ENCODE measurements at places on chromosomes 12 and 14. TPM values are rescaled to one million over a fixed set of nuclear protein-coding genes. Genes with fewer than 3 reads are reported as not detected.

The GEMIN2 gene
- total RNA-seq = 22.1 TPM

The STRAP gene
- total RNA-seq = 144 TPM

The SMIM41 gene
- 0.16 TPM for total RNA-seq

The CHGA gene
- not detected for total RNA-seq

The KIF5A gene
- 3.4 TPM for total RNA-seq

The TMEM30B gene
- total RNA-seq = 0.46 TPM

GRCh38 chr14:58298477-58299400, at the start of gene ARID4A:
ARID4A (plus strand) TSS chr14:58298555; CDS start chr14:58299855, 1,300 bp downstream.
- H3K4me1 ChIP-seq = peaks cover 28% of the 10 kb centered on the region
- H3K4me3 ChIP-seq = peak within 1 kb of the TSS; percentile 100
- H3K27ac ChIP-seq = no peak within 1 kb of the TSS
- H3K36me3 ChIP-seq = peaks cover 47% of the 10 kb centered on the region
- peak; percentile 90 for DNase-seq
- no peaks in the 10 kb centered on the region for H3K27me3 ChIP-seq

GRCh38 chr12:110826592-110827200, 20.1 kb upstream of the CCDC63 start:
- H3K4me3 ChIP-seq = peak overlapping the region; percentile 39
- peak; percentile 78 for DNase-seq
- H3K36me3 ChIP-seq = no peaks in the 10 kb centered on the region

GRCh38 chr12:27965966-27966365, 6.6 kb downstream of the PTHLH start:
- H3K36me3 ChIP-seq = no peaks in the 10 kb centered on the region
- DNase-seq = no peak
- H3K27me3 ChIP-seq = peaks cover 63% of the 10 kb centered on the region

DNA sequence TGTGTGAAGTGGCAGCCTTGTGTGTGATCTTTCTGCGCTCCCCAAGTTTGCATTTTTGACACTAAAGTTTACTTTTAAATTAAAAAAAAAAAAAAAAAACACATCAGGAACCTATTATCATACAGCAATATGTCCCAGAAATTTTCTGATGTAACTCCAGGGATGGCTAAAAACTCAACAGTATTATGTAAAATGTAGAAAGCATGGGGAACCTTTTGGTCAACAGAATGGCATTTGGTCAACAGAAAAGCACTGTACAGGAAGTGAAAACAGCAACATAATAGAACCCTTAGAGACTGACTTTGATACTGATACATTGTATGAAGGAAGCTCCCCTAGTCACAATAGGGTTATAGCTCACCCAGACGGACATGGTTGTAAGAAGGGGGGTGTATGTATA, 224.3 kb downstream of the ITPR2 start:
- H3K36me3 ChIP-seq = no peaks in the 10 kb centered on the region
- no peaks in the 10 kb centered on the region for H3K4me1 ChIP-seq
- no peak for DNase-seq
- H3K27me3 ChIP-seq = no peaks in the 10 kb centered on the region

DNA sequence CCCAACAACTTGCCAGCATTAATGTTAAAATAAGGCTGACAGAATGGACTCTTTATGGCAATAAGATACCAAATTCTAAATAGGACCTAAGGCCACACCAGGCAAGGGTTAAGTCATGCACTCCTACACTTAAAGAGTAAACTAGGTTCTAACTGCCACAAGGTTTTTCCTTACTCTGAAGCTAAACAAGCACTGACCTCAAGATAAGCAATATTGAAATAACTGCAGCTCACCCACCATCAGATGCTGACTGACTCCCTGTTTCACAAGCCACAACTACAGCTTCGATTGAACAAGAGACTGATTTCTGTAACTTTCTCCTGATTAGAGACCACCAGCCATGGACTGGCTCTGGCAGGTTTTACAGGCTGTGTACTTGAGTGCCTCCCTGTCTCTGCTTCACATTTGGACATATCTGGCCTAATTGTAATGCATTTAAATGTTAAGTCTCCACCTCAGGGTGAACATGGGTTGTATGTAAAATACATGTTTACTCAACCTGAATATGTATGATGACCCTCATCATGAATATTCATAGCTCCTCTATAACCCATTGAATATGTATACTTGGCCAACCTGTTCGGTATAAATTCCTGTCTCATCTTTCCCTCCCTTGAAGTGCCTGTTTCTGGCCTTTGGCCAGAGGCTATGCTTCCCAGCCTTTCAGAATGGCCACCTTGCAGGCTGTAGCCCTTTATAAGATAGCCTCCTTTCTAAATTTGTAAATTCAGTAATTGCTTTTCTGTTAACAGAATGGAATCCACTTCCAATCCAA, 70.5 kb upstream of the DAAM1 start:
- peaks cover 22% of the 10 kb centered on the region for H3K27me3 ChIP-seq
- no peak overlapping the region for H3K4me3 ChIP-seq
- peaks cover 2% of the 10 kb centered on the region for H3K4me1 ChIP-seq
- H3K27ac ChIP-seq = no peak overlapping the region

DNA sequence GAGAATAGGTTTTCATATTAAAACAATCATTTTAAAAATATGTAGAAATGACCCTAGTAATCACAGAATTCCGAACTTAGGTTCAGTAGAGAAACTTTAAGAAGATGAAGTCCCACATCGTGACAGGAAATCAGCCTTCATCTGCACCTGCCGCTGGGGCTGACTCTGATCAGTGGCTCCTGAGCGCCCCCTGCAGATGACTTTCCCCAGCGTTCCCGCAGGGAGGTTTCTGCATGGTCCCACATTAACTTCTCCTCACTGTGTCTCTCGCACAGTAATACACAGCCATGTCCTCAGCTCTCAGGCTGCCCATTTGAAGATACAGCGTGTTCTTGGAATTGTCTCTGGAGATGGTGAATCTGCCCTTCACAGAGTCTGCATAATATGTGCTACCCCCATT, 1131.1 kb downstream of the TMEM121 start:
- no peaks in the 10 kb centered on the region for H3K36me3 ChIP-seq
- peaks cover 20% of the 10 kb centered on the region for H3K4me1 ChIP-seq
- peaks cover 27% of the 10 kb centered on the region for H3K27me3 ChIP-seq

DNA sequence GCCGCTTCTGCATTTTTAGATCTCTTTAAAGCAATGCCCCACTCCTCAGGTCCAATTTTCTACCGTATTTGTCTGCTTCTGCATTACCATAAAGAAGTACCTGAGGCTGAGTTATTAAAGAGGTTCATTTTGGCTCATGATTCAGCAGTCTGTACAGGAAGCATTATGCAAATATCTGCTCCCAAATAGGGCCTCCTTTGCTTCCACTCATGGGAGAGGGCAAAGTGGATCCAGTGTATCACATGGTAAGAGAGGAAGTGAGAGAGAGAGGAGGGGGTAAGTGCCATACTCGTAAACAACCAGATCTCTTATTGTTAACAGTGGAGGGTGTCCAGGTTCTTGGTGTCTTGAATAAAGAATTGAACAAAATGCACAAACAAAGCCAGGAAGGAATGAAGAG, 316.1 kb upstream of the SEL1L start:
- no peaks in the 10 kb centered on the region for H3K36me3 ChIP-seq
- no peaks in the 10 kb centered on the region for H3K4me1 ChIP-seq
- no peaks in the 10 kb centered on the region for H3K27me3 ChIP-seq
- DNase-seq = no peak
- no peak overlapping the region for H3K4me3 ChIP-seq

GRCh38 chr12:40693207-40693821, 1.1 kb downstream of the CNTN1 start:
- no peaks in the 10 kb centered on the region for H3K4me1 ChIP-seq
- H3K36me3 ChIP-seq = no peaks in the 10 kb centered on the region
- DNase-seq = no peak
- H3K27ac ChIP-seq = no peak overlapping the region

- peaks cover 23% of the 10 kb centered on the region for H3K36me3 ChIP-seq
- DNase-seq = no peak
- no peak overlapping the region for H3K4me3 ChIP-seq
Measured at GRCh38 chr14:89186856-89187376, 230.1 kb downstream of the FOXN3 start.

DNA sequence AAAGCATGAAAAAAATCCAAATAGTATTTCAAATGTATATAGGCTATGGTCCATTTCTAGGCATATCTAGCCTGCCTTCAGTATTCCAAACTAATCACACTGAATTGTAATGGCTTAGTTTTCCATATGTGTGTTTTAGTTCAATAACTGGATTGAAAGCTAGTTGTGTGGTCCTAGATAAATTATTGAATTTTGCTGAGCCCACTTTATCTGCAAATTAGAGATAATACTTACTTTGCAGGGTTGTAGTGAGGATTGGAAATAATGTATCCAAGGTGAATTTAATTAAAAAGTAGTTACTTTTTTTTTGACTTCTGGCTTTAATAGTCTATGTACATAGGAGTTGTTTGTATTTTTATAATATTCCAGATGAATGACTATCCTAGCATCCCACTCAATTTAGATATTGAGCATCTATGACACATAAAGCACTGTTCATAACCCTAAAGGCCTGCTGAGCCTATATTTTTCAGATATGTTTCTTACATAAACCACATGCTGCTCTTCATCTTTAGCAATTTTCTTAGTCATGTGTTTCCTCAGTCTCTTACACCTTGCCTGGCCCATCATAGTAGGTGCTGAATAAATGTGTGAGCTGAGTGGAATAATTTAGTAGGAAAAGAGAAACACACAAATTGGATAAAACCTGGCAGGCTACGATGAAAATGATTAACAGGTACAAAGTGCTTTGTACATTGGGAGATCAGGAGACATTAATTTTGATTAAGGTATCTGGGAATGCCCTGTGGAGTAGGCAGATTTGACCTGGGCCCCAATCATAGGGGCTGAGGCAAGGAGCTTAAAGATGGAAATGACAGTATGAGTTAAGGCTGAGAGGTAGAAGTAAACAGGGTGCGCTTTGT, 1.1 kb upstream of the ATP23 start:
- DNase-seq = no peak
- H3K4me3 ChIP-seq = peak overlapping the region; percentile 89
- H3K27me3 ChIP-seq = no peaks in the 10 kb centered on the region
- peak overlapping the region; percentile 97 for H3K27ac ChIP-seq

- DNase-seq = no peak
- no peaks in the 10 kb centered on the region for H3K36me3 ChIP-seq
- H3K4me3 ChIP-seq = no peak overlapping the region
- H3K27me3 ChIP-seq = peaks cover 46% of the 10 kb centered on the region
- H3K4me1 ChIP-seq = no peaks in the 10 kb centered on the region
Measured at GRCh38 chr12:106573239-106573638, 9.6 kb upstream of the RFX4 start.

DNA sequence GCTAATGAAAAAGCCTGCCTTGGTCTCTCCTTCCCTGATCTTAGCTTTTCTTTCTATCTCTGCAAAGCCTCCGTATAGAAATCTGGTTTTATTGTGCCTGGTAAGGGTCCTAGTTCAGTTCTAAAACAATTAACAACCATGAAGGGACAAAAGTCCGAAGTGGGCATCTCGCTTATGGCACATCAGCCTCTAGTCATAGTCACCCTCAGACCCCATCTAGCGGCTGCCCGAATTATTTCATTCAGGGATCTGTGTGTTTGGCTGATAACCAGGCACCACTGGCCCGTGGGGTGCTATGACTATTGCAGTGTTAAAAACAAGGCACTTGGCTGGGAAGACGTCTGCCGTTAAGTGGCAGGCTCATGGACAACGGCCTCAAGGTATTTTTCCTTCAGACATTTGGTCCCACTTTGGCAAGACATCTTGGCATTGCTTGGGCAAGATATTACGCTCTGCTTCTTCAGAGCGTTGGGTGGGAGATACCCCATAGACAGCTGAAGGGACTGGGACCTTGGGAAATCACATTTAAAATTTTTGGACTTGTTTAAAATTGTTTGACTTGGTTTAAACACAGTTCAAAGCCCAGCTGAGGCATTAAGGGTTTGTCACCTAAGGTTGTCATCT, 87.1 kb downstream of the SINHCAF start:
- no peak overlapping the region for H3K27ac ChIP-seq
- H3K27me3 ChIP-seq = peaks cover 14% of the 10 kb centered on the region
- DNase-seq = peak; percentile 36
- no peaks in the 10 kb centered on the region for H3K36me3 ChIP-seq

- H3K4me1 ChIP-seq = no peaks in the 10 kb centered on the region
- peaks cover 8% of the 10 kb centered on the region for H3K27me3 ChIP-seq
- no peak for DNase-seq
- H3K4me3 ChIP-seq = no peak overlapping the region
- no peaks in the 10 kb centered on the region for H3K36me3 ChIP-seq
Measured at GRCh38 chr14:100762901-100763300, 36.2 kb downstream of the DLK1 start.

GRCh38 chr14:97187916-97188315, 390.7 kb downstream of the VRK1 start:
- no peak for DNase-seq
- H3K27ac ChIP-seq = no peak overlapping the region
- no peak overlapping the region for H3K4me3 ChIP-seq
